ENCODE measurements at places on chromosomes 7 and 10.
A peak's percentile ranks its signal among the peaks of the same experiment; 100 is the strongest.

- DNase-seq = no peak
Measured at GRCh38 chr10:28291881-28292297, 11.0 kb downstream of the MPP7 start.

DNA sequence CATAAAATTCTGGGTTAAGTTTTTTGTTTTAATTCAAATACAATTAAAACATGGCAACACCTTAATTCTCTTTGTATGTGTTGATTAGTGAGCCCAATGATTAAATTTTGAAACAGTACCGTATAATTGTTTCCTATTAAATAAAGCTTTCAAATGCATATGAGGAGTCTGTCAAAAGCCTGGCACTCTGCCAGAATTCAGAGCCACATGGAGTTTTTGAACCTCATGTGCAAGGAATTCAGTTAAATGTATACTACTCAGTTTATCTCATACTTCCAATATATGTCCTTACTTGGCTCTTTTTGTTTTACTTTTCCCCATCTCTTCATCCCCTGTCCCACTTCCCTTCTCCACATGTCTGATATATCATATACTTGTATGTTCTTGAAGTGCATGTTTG is 165.6 kb upstream of the FAM3C start:
- DNase-seq = no peak

DNA sequence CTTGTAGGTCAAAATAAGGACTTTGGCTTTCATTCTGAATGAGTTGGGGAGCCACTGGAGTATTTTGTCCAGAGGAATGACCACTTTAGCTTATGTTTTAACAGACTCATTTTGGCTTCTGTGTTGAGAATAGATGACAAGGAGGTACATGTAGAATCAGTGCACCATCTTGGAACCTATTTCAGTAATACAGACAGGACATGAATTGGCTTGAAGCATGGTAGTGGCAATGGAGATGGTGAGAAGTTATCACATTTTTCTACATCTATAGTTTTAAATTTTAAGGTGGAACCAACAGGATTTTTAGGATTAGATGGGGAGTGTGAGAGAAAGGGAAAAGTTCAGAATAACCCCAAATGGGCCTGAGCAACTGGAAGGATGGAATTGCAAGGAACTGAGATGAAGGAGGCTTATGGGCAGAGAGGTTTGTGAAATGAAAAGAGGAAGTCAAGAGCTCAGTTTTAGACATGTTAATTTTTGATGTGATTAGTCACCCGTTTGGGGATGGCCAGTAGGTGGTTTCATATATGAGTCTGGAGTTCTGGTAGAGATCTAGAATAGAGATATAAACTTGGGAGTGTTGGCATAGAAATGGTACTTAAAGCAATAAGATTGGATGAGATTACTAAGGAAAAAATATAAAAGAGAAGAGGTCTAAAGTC is 89.2 kb upstream of the JAZF1 start:
- no peak for DNase-seq

GRCh38 chr7:3154881-3155494 is 111.3 kb upstream of the CARD11 start:
- peak; percentile 52 for DNase-seq

DNA sequence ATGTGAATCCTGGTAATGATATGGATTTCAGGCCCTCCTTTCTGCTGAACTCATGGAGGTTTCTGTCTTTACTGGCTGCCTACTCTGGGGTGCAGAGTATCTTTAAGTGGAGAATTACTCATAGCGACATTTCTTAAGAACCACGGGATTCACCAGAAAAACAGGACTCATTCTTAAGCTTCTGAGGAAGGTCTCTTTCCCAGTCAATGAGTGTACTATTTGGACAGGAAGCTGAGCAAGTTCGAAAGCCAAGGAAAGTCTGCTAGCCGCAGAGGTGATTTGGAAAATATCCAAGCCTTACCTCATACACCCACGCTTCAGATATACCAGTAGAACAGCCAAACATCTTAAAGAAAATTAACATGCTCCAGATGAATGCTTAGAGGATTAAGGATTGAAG is 377.6 kb upstream of the MYO3A start:
- DNase-seq = no peak

DNA sequence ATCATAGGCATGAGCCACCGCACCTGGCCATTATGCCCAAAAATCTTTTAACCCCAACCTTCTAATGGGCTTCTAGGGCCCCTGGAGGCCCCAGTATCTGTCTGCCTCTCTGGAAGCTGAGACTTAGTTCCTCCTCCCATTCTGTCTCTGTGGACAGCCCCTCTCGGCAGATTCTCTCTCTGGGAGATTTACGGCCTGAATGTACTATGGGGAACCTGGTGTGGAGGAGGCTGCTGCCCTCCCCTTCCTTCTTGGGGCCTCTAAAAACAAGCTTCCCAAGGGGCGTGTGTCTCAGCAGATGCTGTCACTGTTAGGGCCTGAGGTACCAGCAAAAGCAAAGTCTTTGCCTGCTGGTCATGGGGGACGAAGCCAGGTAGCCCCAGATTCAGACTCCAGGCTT is 35.8 kb upstream of the PRKAR1B start:
- DNase-seq = no peak

DNA sequence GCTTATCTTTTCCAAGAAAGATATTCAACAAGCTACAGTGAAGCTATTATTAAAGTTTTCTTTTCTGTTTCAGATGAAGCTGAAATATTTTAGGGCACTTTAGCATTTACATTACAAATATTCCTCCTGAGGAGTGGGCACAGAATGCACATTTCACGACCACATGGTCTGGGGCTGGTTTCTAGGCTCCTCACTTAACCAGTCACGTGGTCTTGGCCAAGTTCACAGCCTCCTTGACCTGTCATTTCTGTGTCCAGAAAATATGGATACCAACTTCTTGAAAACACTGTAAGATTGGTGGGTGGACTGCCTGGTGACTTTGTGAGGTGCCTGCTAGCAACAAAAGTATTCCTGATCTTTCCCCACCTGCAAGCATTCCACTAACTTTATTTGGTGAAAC is 70.9 kb downstream of the FAM171A1 start:
- no peak for DNase-seq

GRCh38 chr7:143263266-143264195 is at the start of gene GSTK1:
TSS of gene GSTK1 (plus strand) at chr7:143263441. CDS start at chr7:143263514, 73 bp downstream.
- DNase-seq = no peak

Measured in SK-N-MC (cell line).